Stimulated activated CD4-positive, alpha-beta T cell treated with anti-CD3 and anti-CD28 coated beads, Interleukin-1b, Interleukin-23, amount 100 ng/mL, for 1 hour (primary cell): ENCODE measurements at places on chromosomes 13 and 19.
A peak's percentile ranks its signal among the peaks of the same experiment; 100 is the strongest.

DNA sequence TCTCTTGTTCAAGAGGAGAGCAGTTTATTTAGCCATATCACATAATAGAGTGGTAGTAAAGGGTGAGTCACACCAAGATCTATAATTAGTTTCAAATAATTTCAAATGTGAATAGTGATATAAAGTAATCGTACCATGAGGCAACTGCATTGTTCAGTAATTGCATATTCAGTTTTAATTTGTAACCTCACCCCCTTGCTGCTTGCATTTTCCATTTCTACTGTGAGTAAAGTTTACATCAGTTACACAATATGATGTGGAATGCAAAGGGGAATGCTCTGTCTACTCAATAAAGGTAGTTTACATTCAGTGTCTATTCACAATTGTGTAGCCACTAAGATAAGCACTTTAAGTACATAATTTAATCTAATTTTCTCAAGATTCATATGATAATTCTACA is 1695.7 kb upstream of the SPRY2 start:
- no peak for DNase-seq

- DNase-seq: no peak
These were observed 25.4 kb downstream of the TUBA3C start for GRCh38 chr13:19156013-19156825.

DNA sequence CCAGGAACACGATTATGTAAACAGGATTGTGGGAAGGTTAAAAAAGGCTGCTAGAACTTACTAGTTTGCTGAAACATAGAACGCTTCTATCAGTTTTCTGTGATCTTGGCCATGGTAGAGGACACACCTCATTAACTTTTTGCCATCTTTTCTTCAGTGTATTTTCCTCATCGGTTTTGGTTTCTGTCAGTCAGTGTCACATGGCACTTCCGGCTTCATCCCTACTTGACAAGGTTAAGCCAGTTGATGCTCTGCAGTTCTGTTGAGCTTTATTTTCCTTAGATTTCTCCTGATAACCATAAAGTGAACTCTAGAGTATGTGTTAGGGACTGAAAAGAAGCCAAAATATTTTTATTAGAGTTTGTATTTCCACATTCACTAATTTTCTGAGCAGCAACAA is 147.5 kb downstream of the NDFIP2 start:
- DNase-seq: no peak

DNA sequence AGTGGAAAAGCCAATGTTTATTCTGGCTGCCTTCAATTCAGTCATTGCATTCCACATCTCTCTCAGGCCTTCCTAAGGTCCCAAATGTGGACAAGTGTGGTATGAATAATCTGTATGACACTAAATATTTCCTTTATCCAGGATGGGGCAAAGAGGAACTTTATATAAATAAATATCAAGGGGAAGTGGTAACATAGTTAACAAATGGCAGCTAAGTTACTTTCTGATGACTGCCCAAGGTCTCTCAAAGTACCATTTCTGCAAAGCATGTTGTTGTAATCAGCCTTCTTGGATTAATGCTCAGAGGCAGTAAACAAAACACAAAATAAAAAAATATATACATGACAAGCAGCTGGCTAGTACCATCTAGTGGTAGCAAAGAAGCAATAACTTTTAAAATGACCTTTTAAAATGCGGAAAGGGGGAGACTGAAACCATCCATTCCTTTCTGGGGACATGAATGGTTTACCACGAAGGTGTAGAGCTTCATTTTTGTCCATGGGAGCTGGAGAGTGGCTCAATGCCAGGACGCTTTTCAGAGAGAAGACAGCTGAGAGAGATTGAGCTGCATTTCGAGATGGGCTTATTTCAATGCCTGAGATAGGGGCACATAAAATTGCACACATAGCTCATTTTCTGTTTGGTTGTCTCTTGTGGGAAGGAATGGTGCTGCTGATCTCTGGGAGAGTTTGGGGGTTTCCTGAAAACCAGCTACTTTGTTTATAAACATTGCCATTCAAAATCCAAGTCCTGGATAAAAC is 259.2 kb downstream of the RFC3 start:
- DNase-seq: no peak

DNA sequence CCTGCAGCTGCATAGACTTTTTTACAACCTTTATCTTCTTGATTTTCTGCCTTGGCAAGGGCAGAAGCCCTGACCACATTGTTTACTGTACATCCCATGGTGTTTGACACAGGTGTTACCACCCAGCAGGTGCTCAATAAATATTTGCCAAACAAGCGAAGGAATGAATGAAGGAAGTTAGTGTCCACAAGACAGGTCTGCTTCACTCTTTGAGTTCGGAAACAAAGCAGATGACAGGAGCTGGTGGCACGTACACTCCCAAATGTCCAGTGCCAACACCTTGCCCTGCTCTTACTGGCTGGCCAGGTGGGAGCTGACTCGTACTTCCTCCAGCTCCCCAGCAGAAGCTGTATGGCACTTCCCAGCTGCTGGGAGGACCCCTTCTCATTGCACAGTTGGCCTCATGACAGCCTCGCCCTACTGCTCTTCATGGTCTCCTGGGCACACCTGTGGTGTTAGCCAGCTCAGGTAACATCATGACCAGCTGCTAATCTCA is 22.0 kb upstream of the MUC16 start:
- no peak for DNase-seq

GRCh38 chr13:77328819-77329132 is 1.9 kb upstream of the MYCBP2 start:
- no peak for DNase-seq

GRCh38 chr13:43537124-43537523 is 249.6 kb downstream of the ENOX1 start:
- DNase-seq: no peak

- DNase-seq: no peak
These were observed 8.9 kb upstream of the CYP4F3 start for GRCh38 chr19:15631817-15632216.

- no peak for DNase-seq
These were observed 13.6 kb downstream of the CCDC97 start for GRCh38 chr19:41323430-41324125.

DNA sequence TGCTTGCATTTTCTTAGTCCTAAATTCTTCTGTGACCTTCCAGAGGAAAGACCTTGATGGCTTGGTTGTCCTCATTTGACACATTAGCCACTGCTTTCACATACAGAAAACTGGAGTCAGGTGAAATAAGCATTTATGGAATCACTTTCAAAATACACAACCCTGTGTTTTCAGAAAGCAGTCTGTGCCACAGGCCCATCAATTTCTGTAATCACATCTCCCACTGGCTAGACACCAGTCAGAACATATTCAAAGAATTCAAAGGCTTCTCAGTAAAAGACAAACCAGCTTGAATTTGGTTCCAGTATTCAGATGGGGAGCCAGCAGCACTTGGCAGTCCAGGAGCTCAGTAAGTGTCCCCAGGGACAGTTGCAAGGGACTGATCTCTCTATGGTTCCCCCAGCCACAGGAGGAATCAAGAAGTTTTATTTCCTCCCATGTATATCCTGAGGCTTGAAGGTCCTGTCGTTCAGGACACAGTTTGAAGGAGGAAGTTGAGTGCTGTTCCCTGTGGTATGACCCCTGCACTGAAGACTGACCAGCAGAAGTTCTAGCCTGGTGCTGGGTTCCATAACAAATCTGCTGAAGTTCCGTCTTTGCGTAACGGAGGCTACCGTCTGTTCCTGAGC is 214.3 kb downstream of the FOXO1 start:
- no peak for DNase-seq

DNA sequence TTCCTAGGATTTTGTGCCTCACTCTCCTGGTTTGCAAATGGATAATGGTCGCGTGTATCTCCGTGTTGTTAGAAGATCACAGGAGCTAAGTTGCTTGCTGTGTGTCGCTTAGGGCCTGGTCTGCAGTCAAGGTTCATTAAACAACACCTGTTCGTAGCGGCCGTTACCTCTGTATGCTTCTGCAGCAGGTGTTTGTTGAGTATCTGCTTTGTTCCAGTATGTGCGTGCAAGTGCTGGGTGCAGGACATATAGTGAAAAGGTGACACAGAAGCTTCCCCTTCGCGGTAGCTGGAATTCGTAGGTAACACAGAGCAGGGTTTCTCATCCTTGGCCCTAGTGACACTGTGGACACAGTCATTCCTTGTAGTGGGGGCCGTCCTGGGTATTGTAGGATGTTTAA is 5.4 kb downstream of the MED25 start:
- DNase-seq: no peak

GRCh38 chr19:28264556-28264955 is 948.4 kb downstream of the UQCRFS1 start:
- no peak for DNase-seq

GRCh38 chr13:69796256-69796655 is 311.4 kb upstream of the ATXN8OS start:
- no peak for DNase-seq

DNA sequence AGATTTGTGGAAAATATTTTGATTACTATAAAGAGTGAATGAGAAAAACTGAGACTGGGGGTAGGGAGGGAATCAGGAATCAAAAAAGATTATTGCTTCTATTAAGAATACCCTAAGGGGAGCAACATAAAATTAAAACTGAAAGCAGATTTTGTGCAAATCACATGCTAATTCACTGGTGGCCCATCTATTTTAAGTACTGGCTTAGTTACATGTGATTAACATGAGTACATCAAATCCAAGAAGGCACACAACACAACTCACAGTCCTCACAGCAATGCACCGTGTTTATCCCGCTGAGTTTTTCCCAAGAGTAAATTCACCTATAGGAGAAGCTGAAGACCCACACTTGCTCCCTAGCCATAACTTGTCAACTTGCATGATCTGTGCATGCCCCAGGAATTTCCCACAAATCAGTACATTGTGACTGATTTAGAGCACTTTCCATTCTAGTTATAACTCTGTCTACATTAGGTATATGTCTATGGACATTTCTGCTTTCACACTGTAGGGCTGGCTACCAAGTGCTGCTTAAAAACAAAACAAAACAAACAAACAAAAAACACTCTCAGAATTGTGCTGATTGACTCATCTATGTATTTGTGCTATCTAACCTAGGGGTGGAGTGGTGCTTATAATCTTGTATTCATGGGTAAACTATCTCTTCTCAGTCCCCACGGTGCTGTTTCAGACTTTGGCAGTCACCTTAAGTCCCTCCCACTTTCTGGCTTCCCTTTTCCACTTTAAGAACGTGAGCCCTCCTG is 24.3 kb downstream of the AMER2 start:
- no peak for DNase-seq

DNA sequence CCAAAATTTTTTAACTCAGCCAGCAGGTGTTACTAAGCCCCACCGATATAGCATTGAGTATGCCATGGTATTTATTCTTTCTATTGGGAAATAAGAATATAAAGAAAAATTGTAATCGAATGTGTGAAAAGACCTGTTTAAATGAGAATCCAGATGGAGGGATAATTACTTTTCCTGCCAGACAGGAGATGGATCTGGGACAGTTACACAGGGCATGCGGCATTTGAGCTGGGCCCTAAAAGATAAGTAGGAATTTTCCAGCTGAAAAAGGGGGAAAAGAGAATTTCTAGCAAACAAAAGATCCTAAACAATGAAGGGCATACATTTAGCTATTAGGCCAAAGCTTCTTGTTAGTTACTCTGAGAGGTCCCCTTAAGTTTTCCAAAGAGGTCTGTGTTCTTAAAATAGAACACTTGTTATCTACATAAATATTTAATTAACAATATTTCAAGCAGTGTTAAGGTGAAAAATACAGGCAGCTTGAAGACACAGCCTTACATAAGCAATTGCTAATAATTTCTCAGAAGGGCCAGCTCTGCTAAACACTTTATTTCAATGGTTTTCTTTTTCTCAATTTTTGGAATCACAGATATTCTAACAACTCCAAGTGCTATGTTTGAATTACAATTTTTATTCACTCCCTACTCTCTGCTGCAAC is 63.7 kb downstream of the TBC1D4 start:
- no peak for DNase-seq

GRCh38 chr13:114105521-114106225 is 26.8 kb downstream of the RASA3 start:
- no peak for DNase-seq

- no peak for DNase-seq
These were observed 77.6 kb downstream of the KDM4B start for GRCh38 chr19:5046339-5047039.

GRCh38 chr19:34733746-34734536 is at the start of gene ZNF181:
Gene ZNF181, plus strand, starts transcription at chr19:34734243. Its CDS starts 795 bp downstream, at chr19:34735038.
- DNase-seq: peak; percentile 37

- DNase-seq: no peak
These were observed at the start of gene LILRA2 for GRCh38 chr19:54573330-54573872. Gene LILRA2, plus strand, starts transcription at chr19:54573790. Its CDS starts 89 bp downstream, at chr19:54573879.

- DNase-seq: no peak
These were observed 22.4 kb downstream of the PRR12 start for GRCh38 chr19:49613374-49613773.

- no peak for DNase-seq
These were observed 277.2 kb downstream of the NALCN start for GRCh38 chr13:101139081-101139480.

DNA sequence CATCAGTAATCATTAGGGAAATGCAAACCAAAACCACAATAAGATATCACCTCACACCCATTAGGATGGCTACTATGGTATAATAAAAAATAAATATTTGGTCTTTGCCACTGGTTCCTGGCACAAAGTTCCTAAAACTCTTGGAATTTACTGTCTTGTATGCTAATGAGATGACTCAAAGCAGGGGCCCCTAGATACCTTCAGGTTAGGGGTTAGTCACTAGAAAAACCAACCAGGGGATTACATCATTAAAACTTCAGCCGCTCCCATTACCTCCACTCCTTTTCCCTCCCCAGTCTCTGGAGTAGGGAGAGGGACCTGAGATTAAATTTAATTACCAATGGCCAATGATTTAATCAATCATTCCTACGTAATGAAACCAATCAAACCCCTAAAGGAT is 49.6 kb downstream of the THSD1 start:
- DNase-seq: no peak

DNA sequence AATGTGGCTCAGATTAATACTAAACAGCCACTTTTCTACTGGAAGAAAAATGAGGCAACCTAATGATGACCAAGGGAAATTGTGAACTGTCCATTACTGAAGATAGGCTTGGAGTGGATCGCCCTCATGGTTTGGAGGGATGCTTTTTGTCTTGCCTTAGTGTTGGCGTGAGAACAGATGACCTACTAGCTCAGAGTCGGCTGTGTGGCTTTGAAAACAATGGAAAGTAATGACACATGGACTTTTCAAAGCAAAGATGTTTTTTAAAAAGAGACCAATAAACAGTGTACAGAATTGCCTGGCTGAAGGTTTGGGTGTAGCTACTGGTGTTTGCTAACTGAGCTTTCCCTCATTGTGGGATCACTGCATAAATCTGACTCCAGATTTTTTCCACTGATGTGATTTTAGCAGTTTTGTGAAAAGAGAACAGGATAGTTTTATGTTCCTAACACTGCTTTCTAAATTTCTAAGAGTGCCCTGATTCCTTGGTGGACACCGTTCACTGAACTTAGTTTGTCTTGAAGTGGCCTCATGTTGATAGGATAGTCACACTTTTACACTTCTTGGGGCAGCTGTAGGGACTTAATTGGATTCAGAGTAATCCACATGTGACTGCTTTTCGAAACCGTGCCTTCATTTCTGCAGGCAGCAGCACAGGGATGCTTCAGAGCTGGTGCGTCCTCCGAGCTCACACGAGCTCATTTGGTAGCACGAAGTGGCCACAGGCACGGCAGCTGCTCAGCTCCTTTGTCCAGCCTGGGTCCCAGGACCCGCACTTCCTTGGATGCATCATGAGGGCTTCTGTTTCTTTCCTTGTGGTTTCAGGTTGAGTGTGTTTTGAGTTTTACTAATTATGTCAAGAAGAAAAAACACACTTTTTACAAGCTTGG is 4.3 kb downstream of the CEBPG start:
- DNase-seq: no peak
